Stimulated activated CD4-positive, alpha-beta T cell treated with anti-CD3 and anti-CD28 coated beads, Interleukin-4, amount 100 ng/mL, for 24 hours (primary cell): ENCODE measurements at places on chromosomes 1 and 21.

DNA sequence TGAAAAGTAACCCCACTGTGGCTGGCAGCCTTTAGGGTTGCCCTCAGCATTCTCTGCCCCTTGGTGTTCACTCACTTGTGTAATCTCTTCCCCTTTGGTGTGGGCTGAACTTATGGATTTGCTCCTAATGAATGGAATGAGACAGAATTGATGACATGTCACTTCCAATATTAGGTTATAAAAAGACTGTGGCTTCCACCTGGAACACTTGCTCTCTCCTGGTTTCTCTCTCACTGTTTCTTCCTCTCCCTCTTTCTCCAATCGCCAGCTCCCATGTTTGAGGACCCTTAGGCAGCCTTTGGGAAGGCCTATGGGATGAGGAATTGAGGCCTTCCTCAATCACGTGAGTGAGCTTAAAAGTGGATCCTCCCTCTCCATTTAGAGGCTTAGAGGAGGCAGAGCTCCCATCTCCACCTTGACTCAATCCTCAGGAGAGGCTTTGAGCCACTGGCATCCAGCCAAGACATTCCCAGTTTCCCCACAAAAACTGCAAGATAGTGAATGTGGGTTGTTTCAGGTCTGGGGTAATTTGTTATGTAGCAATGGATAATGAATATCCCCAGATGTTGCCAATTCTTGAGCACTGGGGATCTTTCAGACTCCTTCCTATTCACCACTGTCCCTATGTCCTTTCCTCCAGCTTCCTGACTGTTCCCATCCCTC is 95.5 kb upstream of the CD34 start:
- no peak for DNase-seq

DNA sequence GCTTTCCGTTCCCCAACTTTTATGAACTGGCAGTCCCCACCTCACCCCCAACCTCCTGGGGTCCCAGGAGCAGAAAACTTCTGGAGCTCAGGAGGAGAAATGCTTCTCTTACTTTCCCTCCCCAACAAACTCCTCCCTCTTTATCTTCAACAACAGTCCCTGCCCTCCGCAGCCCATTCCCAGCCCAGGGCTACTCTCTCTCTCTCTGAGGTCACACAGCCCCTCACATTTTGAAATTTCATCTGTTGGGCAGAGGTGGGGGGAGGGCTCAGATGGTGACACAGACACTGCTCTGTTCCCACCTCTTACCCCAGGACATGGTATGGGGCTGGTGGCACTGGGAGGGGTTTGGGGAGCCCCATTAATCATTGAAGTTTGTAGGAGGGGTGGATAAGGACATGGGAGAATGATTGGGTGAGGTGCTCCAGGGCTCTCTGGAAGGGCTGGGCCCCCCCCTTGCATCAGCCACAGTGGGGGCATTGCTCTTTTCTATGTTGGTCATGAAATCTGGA is 6.0 kb downstream of the PIK3CD start:
- DNase-seq = peak; percentile 21

DNA sequence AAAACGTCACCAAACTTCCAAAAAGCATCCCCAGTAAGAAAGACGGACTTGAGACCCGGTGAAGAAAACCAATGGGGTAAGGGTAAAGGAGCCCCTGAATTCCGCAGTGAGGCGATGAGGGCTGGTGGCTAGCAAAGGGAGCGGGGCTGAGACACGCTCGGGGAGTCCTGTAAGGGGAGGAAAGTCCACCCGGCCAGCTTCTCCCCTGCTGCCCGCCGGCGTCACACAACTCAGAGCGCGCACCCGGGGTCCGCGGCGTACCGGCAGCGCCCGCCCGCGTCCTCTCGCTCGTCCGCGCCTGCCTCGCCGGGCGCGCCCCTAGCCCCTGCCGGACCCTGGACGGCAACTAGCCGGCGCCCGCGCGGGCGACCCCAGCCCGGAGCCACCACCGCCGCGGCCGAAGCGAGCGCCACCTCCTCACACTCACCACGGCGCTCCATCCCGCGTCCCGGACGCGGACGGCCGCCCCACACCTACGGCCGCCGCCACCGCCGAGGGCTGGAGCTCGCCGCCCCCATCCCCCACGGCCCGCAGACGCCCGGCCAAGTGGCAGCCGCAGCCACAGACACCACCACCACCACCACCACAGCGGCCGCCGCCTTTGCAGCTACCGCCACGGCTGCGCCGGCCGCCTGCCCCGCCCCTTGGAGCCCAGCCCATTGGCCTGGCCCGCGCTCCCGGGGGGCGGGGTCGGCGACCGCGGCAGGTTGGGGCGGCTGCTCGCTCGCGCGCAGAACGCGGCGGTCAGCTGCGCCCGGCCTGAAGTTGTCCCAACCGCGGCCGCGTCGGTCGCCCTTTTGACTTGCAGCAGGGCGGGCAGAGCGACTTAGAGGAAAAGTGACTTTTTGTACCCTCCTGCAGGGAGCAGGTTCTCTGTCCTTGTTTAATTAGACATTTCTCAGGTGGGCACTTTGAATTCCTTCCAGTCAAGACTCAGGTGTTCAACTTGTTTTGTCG is 10.0 kb upstream of the ARHGAP29 start:
- DNase-seq = peak; percentile 6

- DNase-seq = no peak
These were observed 89.5 kb upstream of the GNG4 start for GRCh38 chr1:235739124-235739523.

- DNase-seq = no peak
These were observed 88.3 kb downstream of the TPR start for GRCh38 chr1:186286615-186287315.

DNA sequence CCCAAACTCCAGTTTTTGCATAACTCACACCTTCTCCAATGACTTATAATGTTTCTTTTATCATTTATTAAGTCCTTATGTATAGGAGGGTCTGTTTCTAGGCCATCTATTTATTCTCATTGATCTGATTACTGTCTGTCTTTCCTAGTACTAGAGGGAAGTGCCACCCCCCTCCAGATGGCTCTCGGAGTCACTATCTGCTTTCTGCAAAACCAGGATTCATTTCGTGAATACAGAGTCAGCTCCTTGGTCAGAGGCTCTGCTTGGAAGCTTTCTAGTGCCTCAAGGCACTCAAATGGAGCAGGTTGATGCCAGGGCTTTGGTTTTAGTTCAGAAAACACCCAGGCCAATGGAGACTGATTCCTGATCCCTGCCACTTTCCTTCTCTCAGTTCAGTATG is 102.3 kb upstream of the CD34 start:
- DNase-seq = no peak

DNA sequence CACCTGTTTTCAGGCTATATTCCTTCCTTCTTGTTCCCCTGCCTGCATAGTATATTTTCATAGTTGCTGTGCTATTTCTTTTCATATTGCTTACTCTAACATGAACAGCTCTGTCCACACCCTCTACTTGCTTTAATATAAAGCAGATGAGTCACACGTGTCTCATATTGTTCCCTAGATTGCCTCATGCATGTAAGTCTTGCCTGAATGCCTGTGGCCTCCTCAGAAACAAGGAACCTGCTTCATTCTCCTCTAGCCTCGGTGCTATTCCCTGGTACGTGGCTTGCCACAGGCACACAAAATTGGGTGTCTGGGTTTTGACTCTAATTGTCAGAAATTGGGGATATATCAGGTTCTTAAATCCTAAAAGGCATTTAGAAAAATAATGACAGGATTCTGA is 16.5 kb upstream of the PKP1 start:
- DNase-seq = no peak

DNA sequence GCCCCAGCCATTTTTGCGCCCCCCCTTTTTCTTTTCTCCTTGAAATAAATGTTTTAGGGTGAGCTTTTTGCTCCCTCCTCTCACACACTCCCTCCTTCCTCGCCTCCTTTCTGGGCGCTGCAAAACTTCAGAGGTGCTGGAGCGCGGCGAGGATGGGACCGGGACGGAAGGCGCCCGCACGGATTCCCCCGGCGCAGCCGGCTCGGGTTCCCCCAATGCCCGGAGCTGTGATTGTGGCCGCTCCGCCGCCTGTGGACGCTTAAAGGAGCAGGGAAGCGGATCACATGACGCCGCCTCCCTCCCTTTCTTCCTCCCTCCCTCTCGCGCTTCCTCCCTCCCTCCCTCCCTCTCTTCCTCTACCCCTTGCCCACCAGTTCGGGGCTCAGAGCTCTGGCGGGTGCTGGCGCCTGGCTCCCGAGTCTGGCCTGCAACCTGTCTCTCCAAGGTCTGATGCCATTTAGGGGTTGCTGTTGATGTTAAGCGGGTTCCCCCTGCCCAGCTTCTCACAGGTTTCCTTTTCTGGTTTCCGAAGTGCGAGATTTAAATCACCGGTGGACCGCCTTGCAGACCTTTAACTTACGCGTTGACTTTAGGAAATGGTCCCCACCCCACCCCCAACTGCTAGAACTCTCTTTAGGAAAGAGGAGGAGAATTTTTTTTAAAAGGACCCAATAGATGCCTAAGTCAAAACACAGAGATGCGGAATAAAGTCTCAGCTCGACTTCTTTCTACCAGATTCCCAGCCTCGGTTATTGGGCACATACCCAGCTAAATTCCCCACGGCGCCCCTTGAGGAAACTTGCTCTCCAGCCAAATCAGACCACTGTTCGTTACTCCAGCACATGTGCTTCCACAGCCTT is at the start of gene WLS:
Gene WLS (minus strand): TSS at position 235 of the 860 bp plus-strand sequence. CDS start 224 bp downstream, at position 11.
- DNase-seq = no peak

GRCh38 chr1:208628022-208628914 is 384.1 kb upstream of the PLXNA2 start:
- no peak for DNase-seq

DNA sequence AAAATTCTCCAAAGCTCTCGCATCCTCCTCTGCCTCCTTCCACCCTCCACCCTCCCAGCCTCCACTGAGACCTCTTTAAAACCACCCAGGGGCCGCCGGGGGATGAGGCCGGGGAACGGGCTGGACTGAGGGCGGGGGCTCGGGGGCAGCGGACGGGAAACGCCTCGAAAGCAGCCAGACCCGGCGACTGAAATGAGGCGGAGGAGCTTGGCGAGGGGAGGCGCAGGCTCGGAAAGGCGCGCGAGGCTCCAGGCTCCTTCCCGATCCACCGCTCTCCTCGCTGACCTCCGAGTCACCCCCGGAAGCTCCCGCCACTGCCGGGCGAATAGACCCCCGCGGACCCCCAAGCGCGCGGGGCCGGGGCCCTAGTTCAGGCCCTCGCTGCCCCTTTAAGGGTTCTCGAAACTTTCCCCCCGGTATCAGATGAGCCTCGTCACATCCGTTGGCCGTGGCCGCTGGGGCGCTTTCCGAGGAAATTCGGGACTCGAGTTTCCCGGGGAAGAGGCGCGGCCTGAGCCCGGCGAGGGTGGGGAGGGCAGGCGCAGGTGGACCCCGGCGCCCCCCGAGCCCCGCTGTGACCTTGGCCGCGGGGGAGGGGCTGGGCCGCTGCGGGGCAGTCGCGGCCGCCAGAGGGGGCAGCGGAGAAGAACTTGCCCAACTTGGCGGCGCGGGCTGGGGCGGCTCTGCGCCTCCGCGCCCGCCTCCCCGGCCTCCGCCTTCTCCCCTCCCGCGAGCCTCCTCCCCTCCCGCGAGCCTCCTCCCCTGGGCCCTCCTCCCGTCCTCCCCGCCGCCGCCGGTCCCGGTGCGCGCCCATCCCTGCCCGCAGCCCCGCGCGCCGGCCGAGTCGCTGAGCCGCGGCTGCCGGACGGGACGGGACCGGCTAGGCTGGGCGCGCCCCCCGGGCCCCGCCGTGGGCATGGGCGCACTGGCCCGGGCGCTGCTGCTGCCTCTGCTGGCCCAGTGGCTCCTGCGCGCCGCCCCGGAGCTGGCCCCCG is at the start of gene BACE2:
Gene BACE2 (plus strand): TSS at position 813 of the 995 bp plus-strand sequence. CDS start 104 bp downstream, at position 917.
- DNase-seq = peak; percentile 24

- no peak for DNase-seq
These were observed 105.5 kb downstream of the HHAT start for GRCh38 chr1:210434223-210434622.

- DNase-seq = no peak
These were observed 88.6 kb downstream of the CTH start for GRCh38 chr1:70499695-70500094.

DNA sequence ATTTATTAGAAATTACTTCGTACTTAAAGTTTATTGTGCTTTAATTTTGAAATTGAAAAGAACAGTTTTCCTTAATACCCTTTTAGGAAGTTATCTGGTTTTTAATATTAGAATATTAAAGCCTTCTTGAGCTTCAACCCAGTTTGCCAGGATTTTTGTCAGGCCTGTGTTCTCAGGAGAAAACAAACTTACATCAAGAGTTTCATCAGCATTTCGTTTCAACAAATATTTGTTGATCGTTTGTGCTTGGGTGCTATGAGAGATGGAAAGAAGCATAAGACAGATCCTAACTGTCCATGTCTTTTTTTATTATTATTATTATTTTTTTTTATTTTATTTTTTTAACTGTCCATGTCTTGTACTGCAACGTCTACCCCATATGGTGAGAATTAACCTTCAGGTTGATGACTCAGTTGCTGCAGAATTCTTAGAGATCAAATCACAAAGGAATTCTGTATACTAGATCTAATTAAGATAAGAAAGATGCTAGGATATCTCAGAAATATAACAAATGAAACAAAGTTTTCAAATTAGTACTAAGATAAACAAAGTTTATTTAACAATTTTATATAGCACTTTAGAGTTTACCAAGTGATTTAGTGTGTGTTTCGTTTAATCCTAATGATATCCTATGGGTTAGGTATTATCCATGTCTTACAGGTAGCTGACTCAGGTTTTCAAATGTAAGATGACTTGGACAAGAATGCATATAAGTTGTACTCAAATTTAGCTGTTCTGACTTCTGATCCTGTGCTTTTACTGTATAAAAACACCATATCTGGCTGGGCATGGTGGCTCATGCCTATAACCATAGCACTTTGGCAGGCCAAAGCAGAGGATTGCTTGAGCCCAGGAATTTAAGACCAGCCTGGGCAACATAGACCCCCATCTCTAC is 14.3 kb downstream of the FBXO28 start:
- no peak for DNase-seq

DNA sequence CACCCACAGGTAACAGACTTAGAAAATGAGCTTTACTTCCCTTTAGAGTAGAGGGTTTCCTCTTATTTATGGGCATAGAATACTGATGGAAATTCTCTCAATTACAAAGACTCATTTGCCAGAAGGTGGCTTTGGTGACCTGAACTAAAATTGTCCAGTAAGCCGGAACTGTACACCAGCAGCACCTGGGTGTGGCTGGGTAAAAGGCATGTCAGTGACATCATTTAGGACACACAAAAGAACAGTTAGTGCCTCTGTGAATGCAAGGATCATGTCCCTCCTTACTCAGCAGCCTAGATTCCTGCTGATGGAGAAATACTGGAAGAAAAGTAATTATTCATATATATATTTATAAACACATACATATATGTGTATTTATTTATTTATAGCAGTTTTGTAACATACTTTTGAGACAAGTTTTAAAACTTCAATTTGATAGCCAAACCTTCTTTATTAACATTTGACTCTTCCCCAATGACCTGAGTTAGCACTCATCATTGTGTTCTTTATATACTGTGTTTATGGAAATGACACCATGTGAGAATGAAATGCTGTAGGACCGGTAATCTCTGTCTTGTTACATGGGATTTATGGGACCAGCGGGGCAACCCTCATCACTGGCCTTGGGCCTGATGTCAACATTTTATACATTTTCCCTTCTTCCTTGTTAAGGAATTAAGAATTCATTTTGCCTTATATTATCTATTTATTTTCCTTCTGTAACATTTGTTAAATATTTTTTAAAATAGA is 274.4 kb downstream of the BRINP2 start:
- no peak for DNase-seq

GRCh38 chr1:201778279-201779065 is 50.5 kb upstream of the IPO9 start:
- DNase-seq = no peak
